ENCODE measurements at places on chromosomes 4 and X.

DNA sequence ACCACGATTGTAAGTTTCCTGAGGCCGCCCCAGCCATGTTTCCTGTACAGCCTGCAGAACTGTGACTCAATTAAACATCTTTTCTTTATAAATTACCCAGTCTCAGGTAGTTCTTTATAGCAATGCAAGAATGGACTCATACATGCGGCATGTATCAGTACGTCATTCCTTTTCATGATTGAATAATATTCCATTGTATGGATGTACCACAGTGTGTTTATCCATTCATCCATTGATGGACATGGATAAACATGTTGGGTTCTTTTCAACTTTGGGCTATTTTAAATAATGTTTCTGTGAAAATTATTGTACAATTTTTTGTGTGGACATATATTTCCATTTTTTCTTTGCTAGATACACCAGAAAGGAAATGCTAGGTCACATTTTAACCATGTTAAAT, 99.2 kb upstream of the IGSF1 start:
- H3K36me3 ChIP-seq: no peaks in the 10 kb centered on the region
- H3K27ac ChIP-seq: no peak overlapping the region
- no peaks in the 10 kb centered on the region for H3K27me3 ChIP-seq
- no peak for DNase-seq

GRCh38 chrX:16593801-16594200, 56.2 kb upstream of the S100G start:
- H3K27ac ChIP-seq: no peak overlapping the region
- DNase-seq: no peak
- no peaks in the 10 kb centered on the region for H3K4me1 ChIP-seq
- no peak overlapping the region for H3K4me3 ChIP-seq
- H3K36me3 ChIP-seq: peaks cover 2% of the 10 kb centered on the region
- H3K27me3 ChIP-seq: no peaks in the 10 kb centered on the region

DNA sequence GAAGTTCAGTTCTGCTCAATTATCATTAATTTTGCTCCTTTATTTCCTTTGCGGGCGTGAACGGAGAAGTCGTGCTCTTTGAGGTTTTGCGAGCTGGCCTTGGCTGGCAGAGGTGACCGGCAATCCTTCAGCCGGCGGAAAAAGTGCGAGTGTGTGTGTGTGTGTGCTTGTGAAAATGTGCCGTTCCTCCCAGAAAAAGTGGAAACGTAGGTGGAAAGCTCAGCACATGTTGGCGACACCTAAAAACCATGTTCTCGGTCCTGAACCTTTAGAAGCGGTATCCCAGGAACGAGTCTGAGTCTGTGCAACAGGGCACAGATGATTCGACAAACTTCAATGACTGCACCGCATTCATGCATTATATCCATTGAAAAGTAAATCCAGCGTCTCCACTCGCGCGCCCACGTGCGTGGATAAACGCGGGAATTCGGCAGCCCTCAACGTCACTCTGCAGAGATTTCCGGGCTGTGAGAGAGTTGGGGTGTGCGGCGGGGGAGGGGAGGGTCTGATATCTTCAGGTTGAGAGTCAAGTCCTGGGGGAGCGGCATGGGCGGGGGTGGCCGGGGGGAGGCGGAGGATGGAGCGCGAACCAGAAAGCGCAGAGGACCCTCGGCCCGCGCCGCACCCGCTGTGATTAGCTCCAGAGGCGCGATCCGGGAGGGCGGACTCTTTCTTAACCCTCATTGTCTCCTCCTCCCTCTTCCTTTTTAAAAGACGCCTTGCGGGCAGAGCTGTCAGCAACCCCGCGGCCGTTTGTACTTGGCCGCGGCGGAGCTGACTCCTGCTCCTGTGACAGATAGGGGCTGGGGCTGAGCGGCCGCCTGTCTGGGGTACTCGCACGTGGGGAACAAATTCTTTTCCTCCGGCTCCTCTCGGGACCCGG, at the start of gene SHISA3:
TSS of gene SHISA3 (plus strand) at position 737 of the 883 bp plus-strand sequence. CDS start 569 bp downstream, outside the sequence.
- peaks cover 2% of the 10 kb centered on the region for H3K4me1 ChIP-seq
- peak within 1 kb of the TSS; percentile 34 for H3K4me3 ChIP-seq
- no peaks in the 10 kb centered on the region for H3K36me3 ChIP-seq
- H3K27ac ChIP-seq: no peak within 1 kb of the TSS
- H3K27me3 ChIP-seq: peaks cover 34% of the 10 kb centered on the region

GRCh38 chr4:128355305-128355704, 67.7 kb upstream of the PGRMC2 start:
- no peaks in the 10 kb centered on the region for H3K36me3 ChIP-seq
- no peaks in the 10 kb centered on the region for H3K27me3 ChIP-seq
- H3K4me1 ChIP-seq: no peaks in the 10 kb centered on the region

GRCh38 chr4:37628977-37629609, 57.1 kb downstream of the RELL1 start:
- H3K27ac ChIP-seq: no peak overlapping the region
- no peak overlapping the region for H3K4me3 ChIP-seq
- H3K4me1 ChIP-seq: no peaks in the 10 kb centered on the region
- peaks cover 8% of the 10 kb centered on the region for H3K36me3 ChIP-seq
- H3K27me3 ChIP-seq: no peaks in the 10 kb centered on the region
- DNase-seq: no peak

DNA sequence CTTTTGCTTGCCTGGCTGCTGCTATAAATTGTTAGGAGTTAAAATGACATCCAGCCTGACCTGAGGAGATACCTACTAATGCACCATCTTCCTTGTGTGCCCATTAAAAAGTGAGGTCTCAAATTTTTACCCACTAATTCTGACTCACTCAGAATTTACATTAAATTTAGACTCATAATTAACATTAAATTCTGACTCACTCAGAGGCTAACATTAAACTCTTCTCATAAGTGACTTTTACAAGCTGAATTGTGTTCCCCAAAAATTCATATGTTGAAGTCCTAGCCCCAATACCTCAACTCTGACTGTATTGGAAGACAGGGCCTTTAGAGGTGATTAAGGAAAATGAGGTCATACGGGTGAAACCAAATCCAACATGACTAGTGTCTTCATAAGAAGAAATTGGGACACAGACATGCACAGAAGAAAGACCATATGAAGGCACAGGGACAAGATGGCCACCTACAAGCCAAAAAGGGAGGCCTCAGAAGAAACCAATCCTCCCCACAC, 11.8 kb downstream of the CASP6 start:
- no peak for DNase-seq
- no peak overlapping the region for H3K27ac ChIP-seq
- no peaks in the 10 kb centered on the region for H3K4me1 ChIP-seq
- H3K36me3 ChIP-seq: no peaks in the 10 kb centered on the region
- H3K27me3 ChIP-seq: no peaks in the 10 kb centered on the region

- no peaks in the 10 kb centered on the region for H3K4me1 ChIP-seq
- no peaks in the 10 kb centered on the region for H3K27me3 ChIP-seq
- peak within 1 kb of the TSS; percentile 75 for H3K4me3 ChIP-seq
- no peak for DNase-seq
Measured at GRCh38 chrX:30653415-30654131, at the start of gene GK. Gene GK, plus strand, starts transcription at chrX:30653423. Its CDS starts 115 bp downstream, at chrX:30653538.
